Urothelium cell line (cell line): ENCODE measurements at places on chromosomes 13 and 19.

- DNase-seq, result no peak
Observed at GRCh38 chr13:87903553-87903952, 232.4 kb downstream of the SLITRK5 start.

DNA sequence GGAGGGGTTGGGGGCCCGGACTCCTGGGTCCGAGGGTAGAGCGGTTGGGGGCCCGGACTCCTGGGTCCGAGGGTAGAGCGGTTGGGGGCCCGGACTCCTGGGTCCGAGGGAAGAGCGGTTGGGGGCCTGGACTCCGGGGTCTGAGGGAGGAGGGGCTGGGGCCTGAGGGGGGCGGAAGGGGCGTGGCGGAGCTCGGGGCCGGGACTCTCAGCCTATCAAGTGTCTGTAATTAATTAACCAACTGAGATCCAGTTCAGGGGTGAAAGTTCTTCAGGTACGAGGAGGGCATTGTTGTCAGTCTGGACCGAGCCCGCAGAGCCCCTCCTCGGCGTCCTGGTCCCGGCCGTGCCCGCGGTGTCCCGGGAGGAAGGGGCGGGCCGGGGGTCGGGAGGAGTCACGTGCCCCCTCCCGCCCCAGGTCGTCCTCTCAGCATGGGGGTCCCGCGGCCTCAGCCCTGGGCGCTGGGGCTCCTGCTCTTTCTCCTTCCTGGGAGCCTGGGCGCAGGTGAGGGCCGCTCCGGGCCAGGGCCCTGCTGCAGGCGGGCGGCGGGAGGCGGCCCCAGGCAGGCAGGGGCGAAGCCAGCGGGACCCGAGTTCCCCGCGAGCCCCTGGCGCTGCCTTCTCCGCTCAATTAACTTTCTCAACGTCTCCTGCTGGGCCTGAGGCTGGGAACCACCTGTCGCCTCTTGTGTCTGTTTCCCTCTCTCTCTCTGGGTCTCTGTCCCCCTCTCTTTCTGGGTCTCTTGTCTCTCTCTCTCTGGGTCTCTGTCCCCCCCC lies 697 bp downstream of the FCGRT start:
- DNase-seq, result no peak

- no peak for DNase-seq
Observed at GRCh38 chr19:9667898-9668297, 7.0 kb downstream of the ZNF562 start.

- no peak for DNase-seq
Observed at GRCh38 chr19:16359964-16360363, 35.3 kb downstream of the KLF2 start.

DNA sequence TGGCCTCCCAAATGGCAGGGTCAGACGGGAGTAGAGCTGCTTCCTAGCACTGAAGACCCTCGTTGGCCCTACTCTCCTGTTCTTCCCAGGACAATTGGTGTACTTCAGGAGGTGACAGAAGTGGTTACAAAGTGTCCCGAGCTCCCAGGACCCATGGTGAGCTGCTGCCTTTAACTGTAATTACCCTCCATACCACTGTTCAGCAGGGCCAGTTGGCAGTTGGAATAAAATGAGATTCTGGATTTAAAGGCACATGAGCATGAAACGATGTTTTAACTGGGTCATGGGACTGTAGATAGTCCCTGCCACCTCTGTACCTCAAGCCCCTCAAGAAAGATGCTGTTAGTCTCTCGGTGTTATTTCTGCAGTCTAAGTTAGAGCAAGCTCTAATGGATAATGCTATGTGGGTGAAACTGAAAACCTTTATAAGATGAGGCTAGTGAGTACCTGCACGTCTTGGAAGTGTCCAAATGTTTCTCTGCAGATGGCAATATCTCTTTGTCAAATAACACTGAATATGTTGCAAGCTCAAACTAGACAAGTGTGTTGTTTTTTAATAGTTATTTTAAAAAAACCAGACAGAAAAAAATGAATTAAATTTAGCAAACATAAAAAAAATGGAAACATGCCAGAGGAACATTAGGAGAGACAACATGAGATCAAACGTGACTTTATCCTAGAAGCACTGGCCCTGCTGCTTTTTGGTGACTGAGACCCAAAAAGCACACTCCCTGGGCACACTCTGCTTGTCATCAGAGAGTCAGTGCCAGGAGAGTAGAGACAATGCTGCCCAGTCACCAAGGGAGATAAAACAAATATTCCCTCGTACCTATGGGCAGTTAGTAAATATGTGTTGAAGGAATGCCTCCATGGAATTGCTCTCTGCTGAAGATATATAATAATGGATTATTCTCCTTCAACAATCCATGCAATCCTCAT lies 266.3 kb downstream of the LMO7 start:
- DNase-seq, result no peak

GRCh38 chr19:10835754-10836478 lies at the start of gene TMED1:
Gene TMED1, minus strand, starts transcription at chr19:10836212. Its CDS starts 21 bp downstream, at chr19:10836191.
- peak; percentile 95 for DNase-seq

DNA sequence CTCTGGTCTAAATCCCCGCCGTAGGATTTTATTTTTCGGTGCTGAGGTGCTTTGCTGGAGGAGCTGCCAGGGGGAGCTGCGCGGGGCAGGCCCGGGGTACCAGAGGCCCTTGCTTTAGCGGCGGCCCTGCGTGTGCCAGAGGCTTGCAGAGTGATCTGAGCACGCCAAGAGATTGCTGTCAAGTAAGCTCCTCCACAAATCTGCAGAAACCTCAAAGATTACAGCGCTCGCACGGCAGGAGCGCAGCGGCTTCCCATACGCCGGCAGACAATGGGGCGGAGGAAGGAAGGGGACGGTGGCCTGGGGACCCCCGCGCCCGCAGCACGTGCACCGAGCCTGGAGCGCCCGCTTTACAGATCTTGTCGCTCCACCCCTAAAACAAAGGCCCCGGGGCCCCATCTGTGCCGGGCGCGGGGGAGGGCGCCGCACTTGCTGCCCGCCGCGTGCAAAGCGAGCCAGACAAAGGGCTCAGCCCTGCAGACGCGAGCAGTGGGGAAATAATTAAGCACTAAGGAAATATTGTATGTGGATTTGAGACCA lies 9.1 kb upstream of the C19orf12 start:
- no peak for DNase-seq

GRCh38 chr19:17471410-17472125 lies 1.2 kb downstream of the SLC27A1 start:
- DNase-seq, result no peak

GRCh38 chr13:39557285-39557955 lies 45.6 kb downstream of the LHFPL6 start:
- DNase-seq, result no peak

- no peak for DNase-seq
Observed at GRCh38 chr13:79915114-79915811, 425.7 kb downstream of the SPRY2 start.

DNA sequence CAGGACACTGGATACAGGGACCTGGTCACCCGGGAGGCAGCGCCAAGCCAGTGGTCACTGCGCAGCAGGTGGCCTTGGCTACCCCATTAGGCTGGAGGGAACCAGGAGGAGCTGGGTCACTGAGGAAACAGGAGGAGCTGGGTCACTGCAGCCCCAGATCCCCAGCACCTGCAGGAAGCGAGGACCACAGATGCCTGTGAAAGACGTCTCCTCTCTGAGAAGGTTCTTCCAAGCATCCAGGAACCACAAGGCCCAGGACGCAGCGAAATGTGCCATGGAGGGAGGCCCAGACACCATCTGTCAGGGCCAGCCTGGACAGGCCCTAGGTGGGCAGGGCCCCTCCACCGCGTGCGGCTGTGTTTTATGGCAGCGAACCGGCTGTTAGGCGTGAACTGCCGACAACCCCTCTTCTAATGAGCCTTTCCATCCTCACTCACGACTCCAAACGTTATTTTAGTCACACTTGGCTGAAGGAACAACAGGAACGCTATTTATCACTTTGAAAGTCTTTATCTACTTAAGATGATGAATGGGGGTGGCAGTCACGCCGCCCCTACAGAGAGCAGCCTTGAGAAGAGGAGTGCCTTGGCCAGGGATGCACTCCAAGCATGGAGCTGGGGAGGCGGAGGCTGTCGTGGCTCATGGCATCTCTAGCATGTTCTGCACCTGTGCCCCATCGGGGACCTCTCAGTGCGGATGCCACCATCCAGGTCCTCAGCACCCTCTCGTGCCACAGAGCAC lies 53.3 kb downstream of the CEBPG start:
- DNase-seq, result no peak

DNA sequence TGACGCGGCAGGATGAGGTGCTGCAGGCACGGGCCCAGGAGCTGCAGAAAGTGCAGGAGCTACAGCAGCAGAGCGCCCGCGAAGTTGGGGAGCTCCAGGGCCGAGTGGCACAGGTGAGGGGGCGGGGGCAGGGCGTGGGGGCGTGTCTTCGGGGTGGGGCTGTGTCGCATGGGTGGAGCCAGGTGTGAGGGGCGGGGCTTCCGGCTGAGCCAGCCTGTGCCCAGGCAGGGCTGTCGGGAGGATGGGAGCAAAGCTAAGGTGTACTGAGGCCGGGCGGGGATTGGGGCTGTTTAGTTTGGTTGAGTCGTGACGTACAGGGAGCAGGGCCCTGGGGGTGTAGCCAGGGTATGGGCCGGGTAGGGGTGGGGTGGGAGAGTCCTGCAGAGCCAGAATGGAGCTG lies 62.3 kb downstream of the KCNC3 start:
- peak; percentile 59 for DNase-seq

GRCh38 chr19:45271735-45272108 lies 20.7 kb downstream of the MARK4 start:
- DNase-seq, result no peak

- DNase-seq, result no peak
Observed at GRCh38 chr19:41575998-41576397, at the start of gene CEACAM21. Gene CEACAM21, plus strand, starts transcription at chr19:41576166. Its CDS starts 109 bp downstream, at chr19:41576275.

DNA sequence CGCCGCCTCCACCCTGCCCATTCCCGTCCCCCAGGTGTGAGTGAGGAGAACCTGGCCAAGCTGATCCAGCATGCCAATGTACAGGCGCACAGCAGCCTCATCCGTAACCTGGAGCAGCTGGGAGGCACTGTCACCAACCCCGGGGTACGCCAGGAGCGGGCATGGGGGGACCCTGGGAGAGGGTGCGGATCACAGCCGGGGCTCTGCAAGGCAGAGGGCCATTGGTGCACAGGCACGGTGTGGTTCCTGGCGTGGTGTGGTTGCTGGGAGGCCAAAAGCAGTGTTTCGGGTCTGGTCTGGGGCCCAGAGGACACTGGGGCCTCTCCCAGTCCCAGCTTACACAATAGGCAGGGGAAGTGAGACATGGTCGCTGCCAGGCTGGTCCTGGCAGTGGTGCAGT lies 8.3 kb downstream of the STXBP2 start:
- no peak for DNase-seq

DNA sequence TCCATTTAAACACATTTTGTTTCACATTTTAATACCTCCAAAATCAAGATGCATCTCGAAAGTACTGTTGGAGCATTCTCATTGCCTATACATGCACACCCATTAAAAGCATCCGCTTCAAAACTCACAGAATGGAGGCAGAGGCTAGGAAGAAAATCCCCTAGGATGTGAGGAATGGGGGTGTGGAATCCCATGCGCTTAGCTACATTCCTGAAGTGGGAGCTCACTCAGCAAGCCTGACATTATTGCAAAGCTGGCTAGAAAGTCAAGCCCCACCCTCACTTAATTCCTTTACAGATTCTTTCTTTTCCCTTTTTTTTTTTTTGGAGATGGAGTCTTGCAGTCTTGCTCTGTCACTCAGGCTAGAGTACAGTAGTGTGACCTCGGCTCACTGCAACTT lies 4.6 kb upstream of the FAM32A start:
- peak; percentile 67 for DNase-seq

DNA sequence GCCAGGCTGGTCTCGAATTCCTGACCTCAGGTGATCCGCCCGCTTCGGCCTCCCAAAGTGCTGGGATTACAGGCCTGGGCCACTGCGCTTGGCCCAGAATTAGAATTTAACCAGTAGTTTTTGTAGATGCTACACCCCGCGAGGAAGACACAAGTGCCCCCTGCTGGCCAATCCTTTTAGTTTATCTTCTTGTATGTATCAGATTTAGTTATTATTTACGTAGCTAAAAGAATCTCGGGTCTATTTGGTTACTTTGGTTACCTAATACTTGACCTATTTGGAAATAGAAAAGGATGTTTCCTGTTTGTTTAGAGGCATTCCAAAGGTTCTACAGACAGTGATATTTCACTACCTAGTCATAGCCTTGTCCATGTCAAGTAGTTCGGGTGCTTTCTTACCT lies 22.0 kb downstream of the MUC16 start:
- DNase-seq, result no peak

- DNase-seq, result no peak
Observed at GRCh38 chr19:6039566-6040225, 61.8 kb upstream of the RANBP3 start.

GRCh38 chr19:18768046-18768771 lies 22.9 kb downstream of the COMP start:
- no peak for DNase-seq
